SK-N-DZ (cell line): ENCODE measurements at places on chromosomes 12 and 14.

DNA sequence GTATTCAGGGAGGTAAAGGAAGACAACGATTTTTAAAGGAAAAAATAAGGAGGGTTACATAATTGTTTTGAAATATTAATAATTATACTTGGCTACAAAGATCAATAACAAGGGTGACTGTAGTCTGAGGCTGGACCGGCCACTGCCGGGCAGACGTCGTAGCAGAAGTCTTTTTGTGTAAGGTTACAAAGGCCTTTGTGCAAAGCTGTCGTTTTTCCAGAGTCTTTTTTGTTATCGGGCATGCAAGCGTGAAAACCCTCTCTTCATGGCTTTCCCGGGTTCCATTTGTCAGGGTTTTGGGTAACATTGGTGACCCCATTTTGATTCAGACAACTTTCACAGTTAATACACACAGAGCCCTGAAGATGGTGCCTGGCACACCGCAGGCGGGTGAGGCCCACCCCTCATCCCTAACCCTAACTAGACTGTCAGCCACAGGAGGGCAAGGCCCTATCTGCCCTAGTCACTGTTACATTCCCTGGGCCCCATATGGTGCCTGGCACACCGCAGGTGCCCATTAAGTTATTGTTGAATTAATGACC is 31.3 kb downstream of the RILPL1 start:
- DNase-seq = no peak

DNA sequence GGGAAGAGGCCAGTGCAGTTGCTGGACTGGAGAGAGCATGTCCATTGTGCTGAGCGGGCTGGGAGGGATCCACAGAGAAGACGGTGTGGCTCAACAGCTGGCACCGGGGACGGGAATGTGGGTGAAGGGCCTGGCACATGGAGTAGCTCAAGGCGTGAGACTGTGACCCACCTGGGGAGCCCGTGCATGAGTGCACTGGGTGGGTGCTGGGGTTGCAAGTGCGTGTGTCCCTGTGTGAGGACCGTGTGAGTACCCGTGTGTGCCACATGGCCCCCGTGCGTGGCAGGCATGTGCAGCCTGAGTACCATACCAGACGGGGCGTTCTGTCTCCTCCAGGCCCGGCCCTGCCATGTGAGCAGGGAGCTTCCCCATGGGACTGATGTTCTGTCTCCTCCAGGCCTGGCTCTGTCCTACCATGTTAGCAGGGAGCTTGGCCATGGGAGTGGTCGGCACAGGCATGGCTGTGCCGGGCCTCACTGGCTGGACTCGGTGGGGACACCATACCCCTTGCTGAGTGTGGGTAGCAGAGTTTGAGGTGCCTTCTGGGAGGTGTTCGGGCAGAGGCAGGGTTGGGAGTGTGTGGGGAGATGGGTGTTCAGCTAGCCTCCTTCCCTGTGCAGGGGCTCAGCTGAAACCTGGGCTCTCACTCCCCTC is 234.4 kb downstream of the TMEM121 start:
- DNase-seq = no peak

DNA sequence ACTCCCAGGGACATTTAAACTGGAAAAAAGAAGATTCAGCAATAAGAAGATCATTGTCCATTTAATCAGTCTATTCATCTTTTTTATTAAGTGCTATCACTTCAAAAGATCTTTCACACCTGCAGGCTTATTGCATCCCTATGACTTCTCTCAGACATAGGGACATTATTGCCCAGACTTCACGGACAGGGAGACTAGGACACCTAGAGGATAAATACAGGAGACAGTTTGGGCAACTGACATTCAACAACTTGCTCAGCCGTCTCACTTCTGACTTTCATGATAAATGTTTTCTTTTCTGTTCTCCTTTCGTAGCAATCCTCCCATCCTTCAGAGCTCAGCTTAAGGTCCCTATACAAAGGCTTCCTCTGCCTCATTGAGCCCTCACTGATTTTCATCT is 84.3 kb downstream of the TMEM30B start:
- no peak for DNase-seq

DNA sequence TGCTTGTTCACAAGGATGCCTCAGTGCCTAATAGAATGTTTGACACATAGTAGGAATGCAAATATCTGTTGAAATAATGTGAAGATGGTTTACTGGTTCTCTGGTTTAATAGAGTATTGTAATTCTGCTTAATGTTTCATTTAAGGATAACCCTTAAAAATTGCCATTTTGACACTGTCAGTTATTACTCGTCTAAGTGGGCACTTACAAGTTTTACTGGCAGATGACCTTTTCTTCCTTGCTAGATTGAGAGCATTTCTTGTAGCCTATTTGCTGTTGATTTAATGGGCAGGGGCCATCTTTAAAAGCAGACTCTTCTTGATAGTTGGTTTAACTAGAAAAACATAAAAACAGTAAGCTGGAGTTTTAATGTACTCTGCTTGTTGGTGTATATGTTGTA is 1.9 kb downstream of the TMEM263 start:
- no peak for DNase-seq

DNA sequence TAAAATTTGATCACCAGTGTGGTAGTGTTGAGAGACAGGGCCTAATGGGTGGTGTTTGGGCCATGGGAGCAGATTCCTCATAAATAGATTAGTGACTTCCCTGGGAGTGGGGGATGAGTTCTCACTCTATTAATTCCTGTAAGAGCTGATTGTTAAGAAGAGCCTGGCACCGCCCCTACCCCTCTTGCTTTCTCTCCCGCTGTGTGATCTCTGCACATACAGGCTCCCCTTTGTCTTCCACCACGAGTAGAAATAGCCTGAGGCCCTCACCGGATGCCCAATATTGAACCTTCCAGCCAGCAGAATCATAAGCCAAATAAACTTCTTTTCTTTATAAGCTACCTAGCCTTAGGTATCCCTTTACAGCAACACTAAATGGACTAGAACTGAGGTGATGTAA is 31.9 kb upstream of the CAND1 start:
- no peak for DNase-seq

- peak; percentile 12 for DNase-seq
Measured at GRCh38 chr14:75022655-75023054, 19.9 kb downstream of the EIF2B2 start.

GRCh38 chr12:31813305-31813704 is 84.5 kb upstream of the AMN1 start:
- no peak for DNase-seq

DNA sequence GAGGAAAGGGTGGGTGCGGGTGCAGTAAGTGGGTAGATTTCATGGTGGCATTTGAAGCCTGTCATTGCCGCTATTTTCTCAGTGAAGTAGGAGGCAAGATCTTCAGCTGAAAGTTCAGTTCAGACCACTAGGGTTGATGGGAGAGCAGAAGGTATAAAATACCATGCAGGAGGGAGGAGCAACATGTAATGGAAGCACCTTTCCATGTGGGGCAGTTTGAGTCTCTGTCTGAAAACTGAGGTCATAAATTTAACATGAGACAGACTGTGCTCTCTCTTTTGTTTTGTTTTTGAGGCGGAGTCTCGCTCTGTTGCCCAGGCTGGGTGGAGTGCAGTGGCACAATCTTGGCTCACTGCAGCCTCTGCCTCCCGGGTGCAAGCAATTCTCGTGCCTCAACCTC is 22.7 kb downstream of the LRRC74A start:
- no peak for DNase-seq

- no peak for DNase-seq
Measured at GRCh38 chr14:28603606-28604005, 163.0 kb upstream of the FOXG1 start.

DNA sequence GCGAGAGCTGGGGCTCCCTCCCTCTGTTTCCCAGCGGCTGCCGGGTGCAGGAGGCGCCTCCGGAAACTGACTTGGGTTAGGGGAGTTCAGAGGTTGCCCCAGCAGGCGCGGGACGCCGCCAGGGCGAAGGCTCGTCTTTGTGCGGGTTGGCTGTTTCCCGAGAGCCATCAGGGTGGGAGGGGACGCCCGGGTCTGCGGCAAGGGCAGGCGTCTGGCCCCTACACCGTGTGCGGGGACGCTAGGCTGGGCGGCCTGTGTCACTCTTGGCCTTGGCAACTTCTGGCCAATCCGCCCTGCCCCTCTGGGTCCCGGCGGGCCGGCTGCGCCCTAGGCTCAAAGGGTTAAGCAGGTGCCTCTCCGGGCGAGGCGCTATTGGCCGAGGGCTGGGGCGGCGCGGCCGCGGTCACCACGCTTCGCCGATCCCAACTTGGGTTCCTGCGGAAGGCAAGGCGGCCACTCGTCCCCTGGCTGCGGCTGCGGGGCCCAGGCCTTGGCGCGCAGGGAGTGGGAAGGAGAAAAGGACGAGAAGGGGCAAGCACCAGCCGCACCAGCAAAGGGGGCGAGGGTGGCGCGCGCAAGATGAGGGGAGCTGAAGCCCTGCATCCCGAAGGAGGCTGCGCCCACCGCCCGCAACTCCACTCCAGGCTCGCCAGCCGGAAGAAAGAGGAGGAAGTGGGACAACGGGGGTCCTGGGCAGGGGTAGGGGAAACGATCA is 5.6 kb upstream of the NPAS3 start:
- DNase-seq = peak; percentile 37

DNA sequence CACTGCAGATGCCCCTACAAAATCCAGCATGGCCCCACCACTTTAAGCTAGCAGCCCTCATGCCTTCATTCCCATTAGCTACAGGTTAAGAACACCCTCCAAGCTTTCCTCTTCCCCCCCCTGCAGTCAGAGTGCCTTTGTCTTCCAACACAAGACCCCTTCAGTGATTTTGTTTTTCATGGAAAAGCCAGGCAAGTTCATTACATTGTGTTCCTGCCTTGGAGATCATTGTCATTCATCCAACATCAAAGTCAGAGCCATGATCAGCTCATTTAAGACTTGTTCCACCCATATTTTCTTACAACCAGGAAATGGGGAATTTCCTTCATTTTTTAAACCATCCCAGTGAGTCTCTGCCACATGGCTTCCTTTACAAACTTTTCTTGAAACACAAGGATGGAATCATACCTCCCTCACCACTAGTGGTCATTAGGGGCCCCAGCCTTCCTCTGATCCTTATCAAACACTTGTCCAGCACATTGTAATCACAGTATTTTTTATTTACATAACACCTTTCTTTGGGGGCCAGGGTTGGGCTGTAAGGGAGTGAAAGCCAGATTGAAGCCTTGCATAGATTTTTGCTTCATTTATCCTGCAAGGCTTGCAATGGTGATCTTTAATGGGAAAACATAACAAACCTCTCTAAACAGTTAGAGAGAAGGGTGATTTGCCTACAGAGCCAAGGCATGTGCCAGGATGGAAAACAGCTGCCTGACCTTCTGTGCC is 765.3 kb downstream of the MED13L start:
- DNase-seq = no peak

GRCh38 chr14:91732439-91732838 is 553 bp upstream of the CATSPERB start:
- DNase-seq = no peak

DNA sequence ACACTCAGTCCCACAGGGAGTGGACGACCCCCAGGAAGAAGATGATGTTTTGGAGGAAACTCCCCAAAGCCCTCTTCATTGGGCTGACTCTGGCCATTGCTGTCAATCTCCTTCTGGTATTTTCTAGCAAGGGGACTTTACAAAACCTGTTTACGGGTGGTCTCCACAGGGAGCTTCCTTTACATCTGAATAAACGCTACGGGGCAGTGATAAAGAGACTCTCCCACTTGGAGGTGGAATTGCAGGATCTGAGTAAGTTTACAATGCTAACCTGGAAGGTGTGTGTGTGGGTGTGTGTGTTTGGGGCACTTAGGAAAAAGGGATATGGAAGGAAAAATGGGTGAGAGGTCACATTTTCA is 416 bp downstream of the GALNT8 start:
- DNase-seq = no peak

- no peak for DNase-seq
Measured at GRCh38 chr14:38089123-38089522, 118.6 kb upstream of the SSTR1 start.

- DNase-seq = no peak
Measured at GRCh38 chr12:2552000-2552756, 242.6 kb upstream of the FKBP4 start.

DNA sequence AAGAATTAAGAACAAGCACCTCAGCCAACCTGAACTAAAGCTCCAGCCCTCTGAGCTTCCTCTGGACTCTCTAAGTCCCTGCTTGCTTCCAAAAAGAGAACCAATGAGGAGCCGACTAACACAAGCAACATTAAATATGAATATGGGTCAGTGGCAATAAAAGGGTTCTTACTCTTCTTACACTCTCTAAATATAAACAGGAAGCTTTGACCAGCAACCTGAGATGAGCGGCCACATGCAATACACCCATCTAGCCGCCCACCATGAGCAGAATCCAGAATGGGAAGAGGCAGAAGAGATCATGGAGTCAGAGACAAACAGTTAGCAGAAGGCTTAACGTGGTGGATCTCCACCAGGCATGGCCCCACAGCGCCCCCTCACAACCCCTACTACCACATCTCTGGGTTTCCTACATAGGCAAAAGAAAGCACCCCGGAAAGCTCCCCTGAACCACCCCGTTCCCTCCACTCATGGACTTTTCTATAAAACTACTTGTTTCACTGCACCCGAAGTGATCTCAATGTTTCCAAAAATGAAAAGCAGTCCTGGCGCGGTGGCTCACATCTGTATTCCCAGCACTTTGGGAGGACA is 59.4 kb downstream of the TTC7B start:
- no peak for DNase-seq

DNA sequence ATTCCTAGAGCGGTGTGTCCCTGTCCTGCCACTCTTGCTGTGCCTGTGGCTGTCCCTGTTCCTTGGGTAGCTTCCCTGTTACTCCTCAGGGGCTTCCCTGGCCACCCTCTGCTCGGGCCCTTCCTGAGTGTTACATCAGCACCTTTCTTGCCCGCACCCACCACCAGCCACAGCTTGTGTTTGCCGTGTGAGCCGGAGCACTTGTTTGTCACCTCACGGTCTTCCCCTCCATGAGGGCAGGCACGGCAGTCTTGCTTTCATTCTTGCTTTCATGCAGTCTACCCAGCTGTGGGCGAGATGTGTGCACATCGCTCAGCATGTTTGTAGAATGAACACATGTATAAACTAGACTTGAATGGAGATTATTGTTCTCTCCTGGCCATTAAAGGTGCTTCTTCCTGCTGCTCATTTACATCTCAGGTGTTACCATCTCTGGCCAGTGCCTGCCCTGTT is 42.0 kb downstream of the TRAF3 start:
- no peak for DNase-seq

GRCh38 chr14:75165586-75166391 is 10.6 kb downstream of the TMED10 start:
- no peak for DNase-seq

GRCh38 chr14:55354500-55354899 is 57.1 kb downstream of the ATG14 start:
- DNase-seq = peak; percentile 49

GRCh38 chr14:75970989-75971388 is 10.8 kb downstream of the TGFB3 start:
- DNase-seq = no peak

DNA sequence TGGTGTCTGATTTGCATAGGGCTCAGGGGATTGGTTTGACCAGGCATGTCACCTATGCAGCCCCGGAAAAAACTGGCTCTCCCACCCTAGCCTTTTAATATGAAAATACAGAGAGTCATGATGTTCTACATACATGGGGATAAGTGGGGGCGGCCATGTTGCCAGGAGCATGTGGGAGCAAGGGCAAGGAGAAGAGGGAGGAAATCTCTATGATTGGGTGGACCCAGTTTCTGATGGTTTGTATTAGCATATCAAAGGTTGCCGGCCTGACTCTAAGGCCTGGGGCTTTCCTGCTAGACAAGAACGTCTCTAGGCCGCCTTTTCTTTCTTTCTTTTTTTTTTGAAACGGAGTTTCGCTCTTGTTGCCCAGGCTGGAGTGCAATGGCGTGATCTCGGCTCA is 123.4 kb upstream of the CPSF6 start:
- DNase-seq = no peak

GRCh38 chr14:43651896-43652295 is 855.2 kb downstream of the FSCB start:
- no peak for DNase-seq
